ENCODE measurements at places on chromosomes 12 and 14.

GRCh38 chr14:31261859-31262731 is 54.5 kb upstream of the HECTD1 start:
- DNase-seq: no peak

- no peak for DNase-seq
Observed at GRCh38 chr12:84329938-84330337, 582.7 kb downstream of the SLC6A15 start.

GRCh38 chr12:54141431-54142113 is 47.2 kb downstream of the SMUG1 start:
- DNase-seq: no peak

GRCh38 chr12:20528208-20528607 is 159.9 kb downstream of the PDE3A start:
- DNase-seq: no peak

GRCh38 chr12:57477710-57478681 is 1.7 kb downstream of the ARHGAP9 start:
- no peak for DNase-seq

- no peak for DNase-seq
Observed at GRCh38 chr12:96048393-96048969, 13.1 kb upstream of the LTA4H start.

GRCh38 chr12:103677341-103677740 is 90.3 kb downstream of the STAB2 start:
- no peak for DNase-seq

- DNase-seq: no peak
Observed at GRCh38 chr12:20272801-20273200, 95.5 kb upstream of the PDE3A start.

GRCh38 chr12:47841501-47841900 is 21.8 kb upstream of the HDAC7 start:
- no peak for DNase-seq

DNA sequence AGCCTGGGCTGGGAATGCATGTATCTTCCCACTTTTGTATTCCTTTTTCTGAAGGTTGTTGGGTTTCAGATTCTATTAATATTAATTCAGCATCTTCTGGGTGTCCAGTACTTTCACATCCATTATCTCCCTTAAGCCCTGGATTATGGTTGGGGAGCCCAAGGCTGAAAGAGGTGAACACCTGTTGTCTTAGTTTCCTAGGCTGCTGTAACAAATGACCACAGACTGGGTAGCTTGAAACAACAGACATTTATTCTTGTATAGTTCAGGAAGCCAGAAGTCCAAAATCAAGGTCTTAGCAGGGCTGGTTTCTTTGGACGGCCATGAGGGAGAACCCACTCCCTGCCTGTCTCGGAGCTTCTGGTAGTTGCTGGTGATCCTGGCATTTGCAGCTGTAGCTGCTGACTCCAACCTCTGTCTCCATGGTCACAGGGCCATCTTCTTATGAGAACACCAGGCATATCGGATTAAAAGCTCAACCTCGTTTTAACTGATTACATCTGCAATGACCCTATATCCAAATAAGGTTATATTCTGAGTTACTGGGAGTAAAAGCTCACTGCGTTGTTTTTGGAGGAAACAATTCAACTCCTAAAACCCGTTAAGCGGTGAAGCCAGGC is 68.2 kb upstream of the CLMN start:
- no peak for DNase-seq

DNA sequence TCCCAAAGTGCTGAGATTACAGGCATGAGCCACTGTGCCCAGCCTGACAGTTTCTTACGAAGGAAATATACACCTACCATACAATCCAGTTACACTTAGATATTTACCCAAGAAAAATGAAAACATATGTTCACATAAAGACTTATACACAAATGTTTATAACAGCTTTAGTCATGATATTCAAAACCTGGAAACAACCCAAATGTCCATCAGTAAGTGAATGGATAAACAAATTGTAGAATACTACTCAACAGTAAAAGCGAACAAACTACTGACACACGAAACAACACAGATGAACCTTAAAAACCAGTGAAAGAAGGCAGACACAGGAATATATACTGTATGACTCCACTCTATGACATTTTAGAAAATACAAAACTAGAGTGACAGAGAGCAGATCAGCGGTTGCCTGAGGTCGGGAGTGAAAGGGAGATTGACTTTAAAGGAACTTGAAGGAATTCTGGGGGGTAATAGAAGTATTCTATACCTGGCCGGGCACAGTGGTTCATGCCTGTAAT is 83.6 kb downstream of the SPRING1 start:
- DNase-seq: no peak

DNA sequence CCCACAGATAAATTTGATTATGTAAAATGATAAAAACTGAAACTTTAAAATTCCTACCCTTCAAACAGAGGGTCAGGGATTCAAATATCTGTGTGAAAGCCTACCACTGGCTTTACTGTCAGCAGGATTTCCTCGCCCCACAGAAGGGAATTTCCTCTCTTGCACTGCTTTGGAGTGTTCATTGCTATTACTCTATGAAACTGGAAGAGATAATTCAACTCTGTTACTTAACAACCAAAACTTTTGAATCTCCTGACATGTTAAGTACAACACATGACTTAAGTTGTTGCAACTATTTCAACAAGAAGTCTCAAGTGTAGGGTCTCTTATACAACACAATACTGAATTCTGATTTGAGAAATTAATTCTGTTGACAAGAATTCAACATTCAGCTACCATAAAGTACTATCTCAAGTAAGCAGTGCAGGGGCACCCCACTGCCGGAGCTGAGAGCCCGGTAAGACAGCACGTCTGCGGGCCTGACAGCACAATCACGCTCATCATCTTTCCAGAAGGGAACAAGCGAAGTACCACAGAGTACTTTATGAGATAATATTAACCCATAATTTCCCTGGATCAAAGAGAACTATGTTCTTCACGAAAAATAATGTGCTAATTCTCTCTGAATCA is 22.9 kb downstream of the DICER1 start:
- DNase-seq: no peak

- DNase-seq: no peak
Observed at GRCh38 chr14:89384636-89385035, 32.4 kb downstream of the FOXN3 start.

GRCh38 chr12:126734710-126735109 is 1532.3 kb upstream of the TMEM132C start:
- DNase-seq: no peak

- DNase-seq: no peak
Observed at GRCh38 chr14:20769421-20769820, 1.2 kb downstream of the EDDM3B start.

GRCh38 chr12:12533238-12533829 is 29.3 kb downstream of the DUSP16 start:
- peak; percentile 16 for DNase-seq

GRCh38 chr12:57735198-57735855 is 3.2 kb downstream of the AGAP2 start:
- no peak for DNase-seq

DNA sequence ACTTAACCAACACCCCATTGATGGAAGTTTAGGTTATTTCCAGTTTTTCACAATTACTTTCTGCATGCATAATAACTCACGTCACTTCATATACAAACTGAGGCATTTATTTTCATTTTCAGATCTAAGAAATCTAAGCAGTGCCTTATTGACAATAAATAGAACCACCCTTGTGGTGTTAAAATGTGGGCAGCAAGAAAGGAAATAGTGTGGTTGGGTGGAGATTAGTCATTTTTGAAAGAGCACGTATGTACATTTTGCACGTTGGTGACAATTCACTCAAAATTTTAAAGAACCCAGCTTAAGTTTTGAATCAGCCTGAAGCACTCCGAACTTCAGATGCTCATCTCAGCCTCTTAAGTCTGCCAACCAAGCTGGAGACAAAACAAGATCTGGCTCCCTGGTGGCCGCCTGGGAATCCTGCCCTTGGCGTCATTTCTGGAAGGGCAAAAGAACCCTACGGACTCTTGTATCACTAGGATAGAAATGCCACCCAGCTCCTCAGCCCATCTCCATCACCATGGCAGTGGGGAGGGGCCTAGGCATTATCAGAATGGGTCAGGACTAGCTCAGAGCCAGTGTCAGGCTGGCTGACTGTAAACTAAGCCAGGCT is 89.5 kb upstream of the BCL2L14 start:
- DNase-seq: no peak

- DNase-seq: no peak
Observed at GRCh38 chr12:18277196-18277595, 15.9 kb downstream of the PIK3C2G start.

GRCh38 chr12:113555226-113555625 is 83.6 kb upstream of the LHX5 start:
- no peak for DNase-seq

DNA sequence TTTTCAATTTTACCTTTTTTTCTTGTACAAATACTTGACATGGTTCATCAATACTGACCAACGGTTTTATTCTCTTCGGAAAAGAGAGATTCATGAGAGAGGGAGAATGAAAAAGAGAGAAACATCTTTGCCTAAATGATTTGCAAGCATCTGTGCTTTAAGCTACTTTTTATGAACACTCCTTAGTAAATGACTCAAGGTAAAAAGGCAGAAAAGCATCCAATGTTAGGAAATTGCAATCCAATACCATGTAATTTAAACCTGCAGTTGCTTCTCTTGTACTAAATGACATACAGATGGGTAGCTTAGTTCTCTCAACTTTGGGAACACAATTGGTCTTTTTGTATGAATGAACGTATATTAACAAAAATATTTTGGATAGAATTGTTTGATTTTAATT is 46.1 kb downstream of the MSRB3 start:
- DNase-seq: no peak

- no peak for DNase-seq
Observed at GRCh38 chr12:47054659-47055058, 24.8 kb upstream of the PCED1B start.

DNA sequence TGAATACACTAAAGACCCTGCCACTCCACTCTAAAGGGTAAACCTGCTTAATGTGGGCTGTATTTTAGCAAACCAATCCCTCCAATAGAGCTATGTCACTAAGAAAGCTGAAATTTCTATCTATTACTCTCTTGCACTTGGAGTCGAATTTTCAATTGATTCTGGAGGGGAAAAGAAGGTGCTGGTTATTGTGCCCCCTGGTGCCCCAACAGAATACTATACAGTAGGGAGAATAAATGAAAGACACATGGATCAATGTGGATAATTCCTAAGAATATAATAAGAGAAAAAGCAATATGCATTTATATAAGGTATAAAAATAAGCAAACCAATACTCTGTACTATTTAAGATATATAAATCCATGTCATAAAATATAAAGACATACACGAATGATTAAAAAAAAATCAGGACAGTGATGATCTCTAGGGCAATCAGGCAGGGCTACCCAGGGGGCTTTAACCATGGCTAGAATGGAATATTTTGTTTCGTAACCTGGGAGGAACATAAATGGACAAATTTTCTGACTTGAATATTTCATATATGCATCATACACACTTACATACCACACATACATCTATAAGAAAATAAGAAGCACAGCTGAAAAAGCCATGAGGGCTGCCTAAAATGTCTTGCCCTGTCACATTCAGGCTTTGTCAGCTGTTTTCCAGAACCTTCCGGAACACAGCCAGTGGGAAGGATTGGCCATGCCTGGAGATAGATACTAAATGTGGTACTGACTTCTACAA is 54.4 kb downstream of the EFCAB11 start:
- no peak for DNase-seq

DNA sequence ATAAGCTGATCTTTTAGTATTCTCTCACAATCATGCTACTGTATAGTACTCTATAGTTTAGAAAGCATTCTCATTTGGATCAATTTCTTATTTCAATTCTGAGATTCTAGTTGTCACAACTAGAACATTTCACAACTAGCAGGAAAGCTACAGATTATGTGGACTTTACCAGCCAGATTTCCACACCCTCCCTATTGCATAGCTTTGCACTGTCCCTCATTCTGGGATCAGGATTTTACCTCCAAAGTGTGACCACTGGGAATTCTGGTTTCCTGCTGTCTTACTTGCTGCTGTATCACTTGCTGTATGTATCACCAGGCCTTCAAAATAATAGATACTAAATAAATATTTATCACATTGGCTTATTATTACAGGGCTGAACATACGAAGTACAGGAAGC is 10.2 kb upstream of the PELI2 start:
- no peak for DNase-seq

DNA sequence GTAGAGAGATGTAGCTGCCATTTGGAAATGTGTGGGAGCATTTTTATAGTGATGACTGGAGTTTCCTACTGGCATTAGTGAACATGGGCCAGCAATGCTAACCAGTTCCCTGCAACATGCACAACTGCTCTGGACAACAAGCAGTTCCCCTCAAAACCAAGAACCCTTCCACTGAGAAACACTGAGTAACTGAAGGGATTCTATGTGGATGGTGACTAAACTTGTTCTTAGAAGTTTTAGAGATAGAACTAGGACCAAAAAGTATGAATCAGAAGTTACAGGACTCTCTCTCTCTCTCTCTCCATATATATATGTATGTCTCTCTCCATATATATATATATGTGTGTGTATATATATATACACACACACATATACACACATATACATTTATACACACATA is 7.9 kb downstream of the SERPINA10 start:
- no peak for DNase-seq

DNA sequence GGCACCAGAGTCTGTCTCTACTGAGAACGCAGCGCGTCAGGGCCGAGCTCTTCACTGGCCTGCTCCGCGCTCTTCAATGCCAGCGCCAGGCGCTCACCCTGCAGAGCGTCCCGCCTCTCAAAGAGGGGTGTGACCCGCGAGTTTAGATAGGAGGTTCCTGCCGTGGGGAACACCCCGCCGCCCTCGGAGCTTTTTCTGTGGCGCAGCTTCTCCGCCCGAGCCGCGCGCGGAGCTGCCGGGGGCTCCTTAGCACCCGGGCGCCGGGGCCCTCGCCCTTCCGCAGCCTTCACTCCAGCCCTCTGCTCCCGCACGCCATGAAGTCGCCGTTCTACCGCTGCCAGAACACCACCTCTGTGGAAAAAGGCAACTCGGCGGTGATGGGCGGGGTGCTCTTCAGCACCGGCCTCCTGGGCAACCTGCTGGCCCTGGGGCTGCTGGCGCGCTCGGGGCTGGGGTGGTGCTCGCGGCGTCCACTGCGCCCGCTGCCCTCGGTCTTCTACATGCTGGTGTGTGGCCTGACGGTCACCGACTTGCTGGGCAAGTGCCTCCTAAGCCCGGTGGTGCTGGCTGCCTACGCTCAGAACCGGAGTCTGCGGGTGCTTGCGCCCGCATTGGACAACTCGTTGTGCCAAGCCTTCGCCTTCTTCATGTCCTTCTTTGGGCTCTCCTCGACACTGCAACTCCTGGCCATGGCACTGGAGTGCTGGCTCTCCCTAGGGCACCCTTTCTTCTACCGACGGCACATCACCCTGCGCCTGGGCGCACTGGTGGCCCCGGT is at the start of gene PTGDR:
TSS of gene PTGDR (plus strand) at position 198 of the 778 bp plus-strand sequence. CDS start at position 315, 117 bp downstream.
- no peak for DNase-seq

DNA sequence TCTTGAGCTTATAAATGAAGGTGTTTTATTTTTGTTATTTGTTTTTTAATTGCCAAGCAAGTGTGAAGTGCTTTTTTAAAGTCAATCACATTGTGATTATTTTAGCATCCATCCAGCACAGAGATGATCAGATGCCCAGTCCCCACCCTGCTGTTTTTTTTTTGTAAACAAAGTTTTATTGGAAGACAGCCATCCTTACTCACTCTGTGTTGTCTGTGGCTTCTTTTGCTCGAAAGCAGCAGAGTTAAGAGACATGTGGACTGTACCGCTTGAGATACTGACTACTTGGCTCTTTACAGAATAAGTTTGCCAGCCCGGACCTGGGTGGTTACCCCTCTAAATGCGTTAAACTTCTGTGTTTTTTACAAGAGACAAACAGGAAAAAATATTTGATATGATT is 30.9 kb upstream of the AMN start:
- no peak for DNase-seq
